ENCODE measurements at places on chromosomes 16 and 17.

- no peak for DNase-seq
Observed at GRCh38 chr17:56902348-56902747, 11.5 kb downstream of the TRIM25 start.

DNA sequence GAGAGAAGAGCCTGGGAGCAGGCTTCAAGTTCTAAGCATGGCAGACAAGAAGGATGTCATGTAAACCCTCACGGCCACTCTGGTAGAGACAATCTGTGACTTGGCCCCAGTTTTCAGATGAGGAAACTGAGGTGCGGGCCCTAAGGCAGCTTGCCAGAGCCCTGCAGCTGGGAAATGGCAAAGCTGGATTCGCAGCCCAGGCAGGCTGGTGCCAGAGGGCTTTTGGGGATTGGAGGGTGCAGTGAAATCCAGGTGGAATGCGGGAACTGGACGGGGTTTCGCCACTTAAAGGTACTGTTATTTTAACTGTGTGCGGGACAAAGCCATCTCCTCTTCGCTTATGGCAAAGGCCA, 477 bp upstream of the OSGIN1 start:
- DNase-seq = no peak

DNA sequence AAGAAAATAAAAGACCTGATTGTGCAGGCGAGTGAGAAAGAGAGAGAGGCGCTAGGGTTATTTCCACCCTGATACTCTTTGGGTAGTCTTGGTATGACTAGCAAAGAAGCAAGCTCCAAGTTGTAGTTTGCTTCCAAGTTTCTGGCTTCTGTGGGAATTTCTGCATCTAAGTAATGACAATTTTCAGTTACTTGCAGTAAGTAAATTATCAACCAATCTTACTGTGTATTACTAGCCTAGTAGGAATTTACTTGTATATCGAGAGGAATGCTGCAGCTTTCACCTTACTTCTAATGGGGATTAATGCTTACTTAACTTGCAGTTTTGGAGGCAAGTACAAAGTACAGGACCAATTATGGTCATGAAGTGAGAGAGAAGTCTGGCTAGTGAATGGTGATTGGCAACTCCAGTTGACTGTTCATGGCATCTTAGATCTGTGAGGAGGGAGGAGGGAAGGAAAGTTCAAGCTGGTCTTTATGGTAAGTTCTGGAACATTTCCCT, 31.9 kb downstream of the TENT4B start:
- no peak for DNase-seq

GRCh38 chr16:84514295-84514873, 9.9 kb upstream of the MEAK7 start:
- no peak for DNase-seq

Data from coronary artery (tissue), 2 donors.